T-helper 17 cell (primary cell): ENCODE measurements at places on chromosomes 11 and 22.

GRCh38 chr11:36567694-36568093, at the start of gene RAG1:
RAG1 (plus strand) TSS chr11:36568007; CDS start chr11:36573305, 5,298 bp downstream.
- DNase-seq = no peak

GRCh38 chr11:38972220-38972619, 2374.2 kb upstream of the RAG2 start:
- no peak for DNase-seq

DNA sequence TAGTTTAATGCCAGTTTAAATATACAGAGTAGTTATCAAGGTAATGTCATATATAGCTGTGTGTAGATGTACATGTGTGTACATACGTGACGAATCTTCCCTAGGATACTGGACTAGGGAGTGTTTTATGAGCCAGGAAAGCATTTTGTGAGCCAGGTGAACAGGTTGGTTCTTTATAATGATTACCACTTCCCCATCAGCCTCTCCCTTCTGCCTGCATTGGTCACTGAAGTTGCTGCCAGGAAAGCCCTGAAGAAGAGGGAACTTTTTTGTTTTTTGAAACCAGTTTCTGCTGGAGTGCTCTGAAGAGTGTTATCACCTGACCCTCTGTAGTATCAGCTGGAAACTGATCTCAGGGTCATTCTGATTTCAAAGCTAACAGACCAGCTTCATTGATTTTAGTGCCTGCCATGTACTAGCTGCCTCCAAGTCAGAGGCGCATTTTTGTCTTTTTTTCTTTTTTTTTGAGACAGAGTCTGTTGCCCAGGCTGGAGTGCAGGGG, 14.2 kb upstream of the ST14 start:
- DNase-seq = no peak

GRCh38 chr11:2837096-2837601, 48.4 kb downstream of the CDKN1C start:
- no peak for DNase-seq

DNA sequence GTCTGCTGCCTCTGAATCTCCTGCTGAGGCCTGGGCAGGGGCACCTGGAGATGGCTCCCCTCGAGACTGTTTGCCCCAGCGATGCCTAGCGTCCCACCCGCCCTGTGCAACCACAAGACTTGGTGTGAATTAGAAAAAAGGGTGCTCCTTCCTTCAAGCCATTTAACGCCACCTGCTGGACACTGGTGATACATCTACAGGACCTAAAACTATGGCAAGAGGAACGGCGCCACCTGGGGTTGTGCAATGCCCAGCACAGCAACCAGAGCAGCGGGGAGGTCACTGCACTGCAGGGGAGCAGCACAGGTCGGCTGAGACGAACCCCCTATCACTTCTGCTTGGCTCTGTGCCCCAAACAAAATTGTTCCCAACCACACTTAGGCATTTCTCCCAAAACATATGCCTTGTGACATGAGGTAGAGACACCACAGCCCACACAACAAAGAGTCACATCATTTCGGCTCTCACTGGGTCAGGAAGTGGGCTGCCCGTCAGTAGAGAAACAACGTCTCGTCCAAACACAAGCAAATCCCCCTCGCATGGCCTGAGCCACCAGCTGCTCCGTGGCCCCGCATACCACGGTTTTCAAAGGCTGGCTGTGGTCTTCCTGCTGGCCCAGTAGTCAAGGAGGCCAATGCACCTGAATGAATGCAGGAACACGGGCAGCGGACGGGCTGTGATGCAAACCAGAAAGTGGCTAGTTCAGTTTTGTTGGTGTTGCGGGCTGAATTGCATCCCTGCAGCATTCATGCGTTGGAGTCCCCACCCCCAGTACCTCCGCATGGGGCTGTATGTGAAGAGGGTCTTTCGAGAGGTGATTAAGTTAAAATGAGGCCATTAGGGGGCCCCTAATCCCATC, 171.9 kb downstream of the SHANK2 start:
- no peak for DNase-seq

- DNase-seq = no peak
Measured at GRCh38 chr11:16986434-16987204, 27.6 kb downstream of the PLEKHA7 start.

DNA sequence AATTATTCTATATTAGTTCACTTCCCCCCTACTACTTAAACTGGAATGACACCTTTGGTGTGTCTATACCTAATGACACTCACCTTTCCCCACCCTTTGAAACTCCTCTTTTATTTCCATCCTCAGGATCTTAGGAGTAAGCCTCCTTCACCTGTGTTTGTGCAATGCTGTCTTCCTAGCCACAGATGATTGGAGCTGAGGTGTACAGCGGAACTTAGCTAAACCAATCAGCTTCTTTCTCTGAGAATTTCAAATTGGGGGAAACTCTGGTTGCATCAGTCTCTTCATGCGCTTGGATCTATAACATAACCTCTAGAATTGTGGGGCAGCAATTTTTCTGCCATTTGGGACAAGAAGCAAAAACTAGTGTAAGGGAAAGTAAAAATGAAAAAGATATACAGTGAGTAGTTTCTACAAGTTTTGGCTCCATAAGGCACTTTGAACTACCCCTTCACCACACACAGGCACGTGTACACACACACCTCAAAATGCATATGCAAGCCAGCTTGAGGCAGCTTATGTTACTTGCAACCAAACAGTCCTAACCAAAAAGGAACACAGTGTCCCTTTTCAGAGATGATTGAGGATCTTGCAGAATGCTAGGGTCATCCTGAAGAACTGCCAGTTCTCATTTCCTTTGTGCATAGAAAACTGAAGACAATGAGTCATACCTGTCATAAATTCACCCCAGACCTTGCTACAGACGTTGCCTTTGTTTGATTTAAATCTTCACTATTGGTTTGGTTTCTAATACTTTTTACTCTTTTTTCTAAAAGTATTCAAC, 36.0 kb upstream of the LDLRAD3 start:
- no peak for DNase-seq

GRCh38 chr11:8336356-8337129, 72.9 kb upstream of the LMO1 start:
- DNase-seq = no peak

DNA sequence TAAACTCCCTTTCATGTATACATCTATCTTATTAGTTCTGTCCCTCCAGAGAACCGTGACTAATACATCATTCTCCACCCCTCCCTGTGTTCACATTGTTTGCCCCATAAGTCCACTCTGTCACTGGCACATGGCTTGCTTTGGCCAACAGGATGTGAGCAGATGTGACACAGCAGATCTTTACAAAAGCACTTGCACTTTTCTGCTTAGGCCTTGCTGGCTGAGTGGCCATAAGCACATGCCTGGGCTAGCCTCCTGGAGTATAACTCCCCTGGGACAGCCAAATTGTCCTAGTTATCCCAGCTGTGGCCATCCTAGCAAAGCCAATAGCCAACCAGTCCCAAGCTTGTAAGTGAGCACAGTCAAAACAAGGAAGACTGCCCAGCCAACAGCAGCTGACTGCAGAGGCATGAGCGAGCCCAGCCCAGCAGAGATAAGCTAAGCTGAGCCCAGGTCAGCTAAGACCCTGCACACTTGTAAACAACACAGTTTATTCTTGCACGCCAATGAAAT, 9.7 kb upstream of the RCN1 start:
- DNase-seq = no peak

- DNase-seq = no peak
Measured at GRCh38 chr11:70365544-70365927, 32.8 kb upstream of the CTTN start.

DNA sequence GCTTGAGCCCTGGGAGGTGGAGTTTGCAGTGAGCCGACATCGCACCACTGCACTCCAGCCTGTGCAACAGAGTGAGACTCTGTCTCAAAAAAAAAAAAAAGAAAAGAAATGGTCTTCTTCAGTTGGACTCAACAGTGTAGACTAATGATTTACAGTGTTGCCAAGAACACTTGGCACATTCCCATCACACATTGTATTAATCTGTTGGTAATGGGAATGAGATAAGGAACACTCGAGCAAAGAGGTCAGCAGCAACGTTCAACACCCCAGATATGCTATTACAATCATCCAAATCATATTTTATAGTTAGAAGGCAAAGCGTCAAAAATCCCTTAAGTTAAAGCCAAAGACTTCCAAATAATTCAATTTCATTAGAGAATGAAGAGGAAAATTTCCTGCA, 14.5 kb downstream of the CDON start:
- no peak for DNase-seq

GRCh38 chr11:68565768-68566167, 105.2 kb downstream of the PPP6R3 start:
- DNase-seq = no peak

DNA sequence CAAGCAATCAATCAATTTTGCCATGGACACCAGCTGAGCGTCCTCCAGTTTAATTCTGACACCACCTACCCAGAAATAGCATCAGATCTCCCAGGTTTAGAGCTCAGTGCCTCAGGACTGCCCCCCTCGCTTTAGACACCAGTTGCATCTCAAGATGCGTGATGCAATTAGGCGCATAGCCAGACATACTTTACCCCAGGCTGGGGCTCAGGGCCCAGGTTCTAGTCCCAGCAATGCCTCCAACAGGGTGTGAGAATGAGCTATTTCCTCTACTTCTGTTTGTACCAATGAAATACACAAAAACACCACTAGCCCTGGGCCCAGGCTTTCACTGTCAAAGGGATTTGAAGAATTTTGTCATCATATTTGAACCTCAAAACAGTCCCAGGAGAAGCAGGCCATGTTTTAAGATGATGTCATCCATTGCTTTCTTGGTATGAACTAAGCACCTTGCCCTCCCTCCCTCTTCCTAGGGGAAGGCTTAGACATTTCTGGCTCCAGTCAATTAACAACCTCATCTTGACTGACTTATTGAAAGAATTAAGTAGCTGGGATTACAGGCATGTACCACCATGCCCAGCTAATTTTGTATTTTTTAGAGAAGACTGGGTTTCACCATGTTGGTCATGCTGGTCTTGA, 61.5 kb upstream of the INCENP start:
- DNase-seq = no peak

GRCh38 chr11:88377144-88377543, 39.6 kb upstream of the CTSC start:
- no peak for DNase-seq

- no peak for DNase-seq
Measured at GRCh38 chr11:91686281-91686680, 538.3 kb upstream of the FAT3 start.

GRCh38 chr11:107787733-107788132, 70.9 kb downstream of the SLC35F2 start:
- DNase-seq = no peak

- no peak for DNase-seq
Measured at GRCh38 chr11:134153147-134153905, 70.4 kb downstream of the NCAPD3 start.

DNA sequence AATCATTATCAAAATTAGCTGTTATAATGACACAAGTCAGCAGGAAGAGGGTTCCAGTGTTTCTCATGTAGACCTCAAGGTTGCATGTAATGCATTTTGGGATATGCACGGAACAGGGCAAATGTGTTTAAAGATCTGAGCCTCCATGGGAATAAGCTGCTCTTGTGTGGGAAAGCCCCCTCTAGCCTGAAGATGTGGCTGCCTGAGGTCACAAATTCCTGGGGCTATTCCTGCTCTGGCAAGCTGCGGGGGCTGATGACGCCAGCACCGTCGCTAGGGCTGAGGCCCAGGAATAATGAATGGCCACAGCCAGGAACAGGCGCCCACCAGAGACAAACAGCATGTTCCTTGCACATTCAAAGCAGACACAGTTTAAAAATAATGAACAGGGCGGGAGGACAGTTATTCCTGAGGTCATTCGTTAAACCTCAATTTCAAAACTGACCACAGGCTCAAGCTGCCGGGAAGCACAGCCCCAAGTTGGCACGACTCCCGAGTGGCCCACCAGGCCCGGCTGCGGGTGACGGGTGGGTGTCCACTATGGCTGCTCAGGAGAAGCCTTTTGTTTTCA, 11.7 kb downstream of the OSBPL5 start:
- DNase-seq = no peak

DNA sequence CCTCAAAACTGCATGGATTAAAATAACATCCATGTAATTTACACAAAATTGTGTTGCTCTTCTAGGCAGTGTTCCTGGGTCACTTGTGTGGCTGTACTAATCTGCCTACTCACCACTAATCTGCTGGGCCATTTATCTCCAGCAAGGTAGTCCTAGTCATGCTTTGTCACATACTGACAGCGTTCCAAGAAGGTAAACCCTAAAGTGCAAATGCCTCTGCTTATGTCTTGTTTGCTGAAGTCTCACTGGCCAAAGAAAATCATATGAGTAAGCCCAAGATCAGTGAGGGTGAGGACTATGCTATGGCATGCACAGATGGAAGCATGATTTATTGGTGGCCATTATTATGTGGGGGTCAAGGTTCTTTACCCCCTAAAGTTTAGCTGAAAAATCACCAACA, 630.2 kb upstream of the LUZP2 start:
- DNase-seq = no peak
